WERI-Rb-1 (cell line): ENCODE measurements at places on chromosomes 7 and 10.

DNA sequence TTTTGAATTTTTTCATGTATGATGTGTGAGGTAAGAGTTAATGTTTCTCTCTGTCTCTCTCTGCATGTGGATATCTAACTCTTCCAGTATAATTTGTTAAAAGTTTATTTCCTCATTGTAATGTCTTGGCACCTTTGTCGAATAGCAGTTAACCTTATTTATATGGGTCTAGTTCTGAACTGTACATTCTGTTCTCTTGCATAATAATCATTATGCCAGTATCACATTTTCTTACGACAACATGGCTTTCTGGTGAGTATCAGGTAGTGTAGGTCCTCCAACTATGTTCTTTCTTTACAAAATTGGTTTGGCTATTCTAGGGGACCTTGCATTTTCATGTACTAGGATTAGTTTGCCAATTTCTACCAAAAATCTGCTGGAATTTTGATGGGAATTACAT lies 337.0 kb upstream of the FZD8 start:
- DNase-seq, result no peak

DNA sequence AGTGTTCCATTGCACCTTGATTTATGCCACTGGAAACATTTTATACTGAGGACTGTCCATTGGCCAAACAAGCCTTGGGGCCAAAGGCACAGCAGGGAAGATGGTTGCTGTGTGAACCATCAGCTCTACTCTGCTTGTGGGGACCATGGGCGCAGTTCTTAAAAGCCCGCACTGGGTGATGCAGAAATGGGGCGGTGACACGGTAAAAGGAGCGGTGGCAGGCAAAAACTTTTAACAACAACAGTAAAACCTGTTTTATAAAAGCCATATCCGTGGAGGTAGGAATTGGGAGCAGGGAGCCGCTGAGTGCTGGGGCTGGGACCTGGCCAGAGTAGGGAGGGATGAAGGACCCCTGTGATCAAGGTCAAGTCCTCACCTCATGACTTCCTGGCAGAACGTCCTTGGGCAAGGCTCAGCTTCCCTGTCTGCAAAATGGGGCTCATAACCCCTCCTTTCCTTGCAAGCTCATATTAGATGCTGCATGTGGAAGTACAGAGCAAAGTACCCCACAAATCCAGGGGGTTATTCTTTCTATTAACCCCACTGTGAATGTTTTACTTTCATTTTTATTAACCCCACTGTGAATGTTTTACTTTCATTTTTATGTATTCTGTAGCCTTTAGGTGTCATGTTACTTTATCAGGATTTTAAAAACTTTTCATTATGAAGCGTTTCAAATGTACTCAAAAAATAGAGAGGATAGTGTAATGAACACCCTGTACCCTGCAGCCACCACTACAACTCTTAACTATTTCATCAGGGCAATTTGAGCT lies 78.3 kb downstream of the GRK5 start:
- DNase-seq, result no peak

- DNase-seq, result no peak
These were observed 159.8 kb downstream of the PHF14 start for GRCh38 chr7:11133436-11133959.

DNA sequence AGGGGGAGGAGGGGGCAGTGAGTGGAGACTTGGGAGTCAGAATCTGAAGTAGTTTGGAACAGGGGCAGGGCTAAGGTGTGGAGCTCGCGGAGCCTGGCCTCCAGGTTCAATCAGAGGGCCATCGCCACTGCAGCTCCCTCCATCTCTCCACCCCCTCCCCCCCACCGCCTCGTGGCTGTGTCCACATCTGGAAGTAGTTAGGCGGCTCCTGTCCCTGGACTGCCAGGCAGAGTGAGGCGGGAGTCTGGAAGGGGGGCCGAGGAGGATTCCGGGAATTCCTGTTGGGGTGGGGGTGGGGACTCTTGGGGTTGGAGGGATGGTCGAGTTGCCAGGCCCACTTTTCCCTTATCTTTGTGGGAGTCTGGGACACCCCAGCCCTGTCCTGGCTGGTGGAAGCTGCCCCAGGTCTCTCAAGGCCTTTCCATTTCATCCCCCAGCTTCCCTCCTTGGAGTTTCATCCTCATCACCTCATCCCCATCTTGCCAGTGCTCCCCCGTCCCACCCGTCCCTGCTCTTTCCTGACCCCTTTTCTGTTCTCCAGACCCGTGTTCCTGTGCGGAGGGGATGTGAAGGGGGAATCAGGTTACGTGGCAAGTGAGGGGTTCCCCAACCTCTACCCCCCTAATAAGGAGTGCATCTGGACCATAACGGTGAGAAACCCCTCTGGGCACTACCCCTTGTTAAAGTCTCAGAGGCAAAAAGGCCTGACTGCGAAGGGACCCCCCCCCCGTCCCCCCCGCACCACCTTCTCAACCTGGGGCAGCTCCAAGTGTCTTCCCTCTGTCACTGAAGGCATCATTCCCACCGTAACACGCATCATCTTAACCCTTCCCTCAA lies 944 bp downstream of the PCOLCE start:
- no peak for DNase-seq

DNA sequence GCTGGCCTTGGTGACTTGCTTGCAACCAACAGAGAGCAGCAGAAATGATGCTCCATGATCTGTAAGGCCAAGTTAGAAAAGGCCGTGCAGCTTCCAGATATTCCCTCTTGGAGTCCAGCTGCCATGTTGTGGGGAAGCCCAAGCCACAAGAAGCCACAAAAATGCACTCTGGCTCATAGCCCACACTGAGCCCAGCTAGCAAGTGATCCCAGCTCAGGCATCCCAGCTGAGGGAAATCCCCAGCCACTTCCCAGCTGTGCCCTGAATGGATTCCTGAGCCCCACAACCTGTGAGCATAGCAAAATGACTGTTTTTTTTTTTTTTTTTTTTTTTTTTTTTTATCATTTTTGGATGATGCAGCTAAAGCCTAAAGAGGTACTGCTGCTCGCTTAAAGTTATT lies 11.1 kb upstream of the SDK1 start:
- no peak for DNase-seq

DNA sequence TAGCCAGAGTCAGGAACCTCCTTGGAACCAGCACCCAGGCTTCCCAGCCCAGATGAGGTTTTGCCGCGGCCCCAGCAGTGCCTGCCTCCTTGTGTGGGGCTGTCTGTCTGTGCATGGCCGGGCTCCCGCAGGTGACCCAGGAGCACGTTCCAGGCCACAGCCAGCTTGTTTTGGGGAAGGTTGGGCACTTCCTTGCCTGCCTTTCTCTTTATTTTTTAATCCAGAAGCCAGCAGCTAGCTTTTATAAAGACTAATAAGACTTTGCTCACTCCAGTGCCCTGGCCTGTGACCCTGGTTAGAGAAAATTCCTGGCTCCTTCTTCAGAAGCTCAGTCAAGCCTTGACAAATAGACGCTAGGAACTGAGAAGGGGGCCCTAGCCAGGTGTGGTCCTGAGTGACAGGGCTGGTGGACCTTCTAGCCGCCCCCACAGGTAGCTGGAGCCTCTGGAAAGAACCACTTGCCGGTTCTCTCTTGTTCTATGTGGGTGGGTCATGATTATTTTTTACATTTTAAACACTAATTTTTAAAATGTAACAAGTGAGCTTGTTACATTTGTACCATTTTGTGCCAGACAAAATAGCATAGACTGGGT lies 837 bp downstream of the SLC29A3 start:
- no peak for DNase-seq

DNA sequence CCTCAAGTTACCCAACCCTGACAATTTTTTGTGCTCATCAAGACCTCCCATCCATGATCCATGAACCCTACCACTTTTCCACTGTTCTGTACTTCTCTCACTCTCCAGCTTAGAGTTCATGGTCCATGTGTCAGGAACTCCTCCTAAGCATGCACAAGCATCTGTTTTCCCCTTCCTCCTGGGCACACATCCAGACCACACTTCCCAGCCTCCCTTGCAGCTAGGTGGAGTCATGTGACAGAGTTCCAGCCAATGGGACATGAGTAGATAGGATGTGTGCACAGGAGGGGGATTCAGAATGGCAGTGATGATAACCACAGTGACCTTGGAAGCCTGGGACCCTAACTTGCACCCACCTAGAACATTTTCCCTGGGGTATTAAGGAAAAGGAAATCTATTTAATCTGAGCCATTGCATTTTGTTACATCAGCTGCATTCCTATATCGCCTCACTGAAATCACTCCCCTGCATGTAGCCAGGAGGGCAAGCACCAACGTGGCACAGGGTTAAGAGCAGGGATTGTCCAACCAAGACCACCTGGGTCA lies 9.6 kb upstream of the FRMPD2 start:
- no peak for DNase-seq
